ENCODE measurements at places on chromosomes 12 and 14.

- DNase-seq = no peak
Measured at GRCh38 chr12:14256121-14256520, 109.4 kb upstream of the ATF7IP start.

- DNase-seq = no peak
Measured at GRCh38 chr12:23694920-23695319, 254.6 kb downstream of the SOX5 start.

DNA sequence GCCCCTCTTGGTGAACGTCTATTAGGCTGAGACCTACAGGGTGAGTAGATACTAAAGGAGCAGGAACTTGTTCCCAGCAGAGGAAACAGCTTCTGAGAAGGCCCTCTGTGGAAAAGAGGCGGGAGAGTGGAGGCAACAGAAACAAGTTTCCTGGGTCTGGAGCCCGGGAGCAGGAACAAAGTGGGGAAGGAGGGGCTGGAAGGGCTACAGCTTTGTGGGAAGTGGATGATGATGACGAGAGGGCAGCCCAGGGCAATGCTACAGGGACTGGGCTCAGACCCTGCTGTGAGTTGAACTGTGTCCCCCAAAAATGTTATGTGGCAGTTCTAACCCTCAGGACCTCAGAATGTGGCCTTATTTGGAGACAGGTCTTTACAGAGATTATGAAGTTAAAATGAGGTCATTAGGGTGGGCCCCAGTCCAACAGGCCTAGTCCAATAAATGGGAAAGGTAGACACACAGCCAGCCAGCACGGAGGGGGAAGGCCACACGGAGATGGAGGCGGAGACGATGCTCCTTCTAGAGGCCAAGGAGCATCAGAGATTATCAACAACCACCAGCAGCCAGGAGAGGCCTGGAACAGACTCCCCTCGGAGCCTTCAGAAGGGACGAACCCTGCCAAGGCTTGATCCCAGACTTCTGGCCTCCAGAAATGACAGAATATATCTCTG is 14.3 kb downstream of the CAMKK2 start:
- DNase-seq = no peak

- DNase-seq = no peak
Measured at GRCh38 chr12:115255962-115256361, 572.0 kb upstream of the TBX3 start.

DNA sequence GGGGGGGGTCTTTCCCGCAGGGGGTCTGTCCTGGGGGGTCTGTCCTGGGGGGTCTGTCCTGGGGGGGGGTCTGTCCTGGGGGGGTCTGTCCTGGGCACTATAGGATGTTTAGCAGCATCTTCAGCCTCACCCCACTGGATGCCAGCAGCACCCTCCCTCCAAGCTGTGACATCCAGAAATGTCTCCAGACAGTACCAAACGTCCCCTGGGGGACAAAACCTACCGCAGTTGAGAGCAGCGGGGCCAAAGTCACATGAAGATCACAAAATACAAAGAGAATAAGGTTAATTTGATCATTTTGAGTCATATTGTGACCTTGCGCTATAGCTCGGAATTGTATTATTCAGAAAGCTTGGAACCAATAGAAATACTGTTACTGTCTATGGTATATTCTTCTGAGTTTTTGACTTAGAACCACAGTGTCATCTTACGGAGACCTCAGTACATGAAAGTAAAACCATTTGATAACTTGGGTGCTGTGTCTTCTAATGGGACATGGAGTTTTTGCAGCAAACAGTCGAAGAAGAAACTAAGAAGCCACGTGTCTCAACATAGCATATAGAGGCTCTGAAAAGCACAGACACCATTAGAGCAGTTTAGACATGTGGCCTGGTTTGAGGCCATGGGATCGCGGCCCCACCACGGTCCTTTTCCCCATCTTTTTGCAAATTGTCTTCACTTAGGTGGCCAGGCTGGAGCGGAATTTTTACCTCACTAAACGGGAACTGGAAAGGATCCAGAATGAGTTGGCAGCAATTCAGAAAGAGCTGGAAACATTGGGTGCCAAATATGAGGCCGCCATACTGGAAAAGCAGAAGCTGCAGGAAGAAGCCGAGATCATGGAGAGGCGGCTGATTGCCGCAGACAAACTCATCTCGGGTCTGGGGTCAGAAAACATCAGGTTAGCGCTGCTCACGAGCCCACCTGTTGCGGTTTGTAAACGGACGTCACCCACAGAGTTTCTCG is 59.9 kb downstream of the CCDC92 start:
- no peak for DNase-seq

DNA sequence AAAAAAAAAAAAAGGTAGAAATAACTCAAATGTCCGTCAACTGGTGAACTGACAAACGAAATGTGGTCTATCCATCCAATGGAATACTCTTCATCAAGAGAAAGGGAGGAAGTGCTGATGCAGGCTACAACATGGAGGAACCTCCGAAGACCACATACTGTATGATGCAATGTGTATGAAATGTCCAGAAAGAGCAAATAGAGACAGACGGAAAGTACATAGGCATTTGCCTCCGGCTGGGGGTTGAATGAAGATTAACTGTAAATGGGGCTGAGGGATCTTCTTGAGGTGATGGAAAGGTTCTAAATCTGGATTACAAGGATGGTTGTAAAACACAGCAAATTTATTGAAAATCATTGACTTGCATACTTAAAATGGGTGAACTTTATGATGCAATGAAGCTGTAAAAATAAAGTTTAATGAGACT is 35.4 kb downstream of the DLK1 start:
- DNase-seq = no peak

DNA sequence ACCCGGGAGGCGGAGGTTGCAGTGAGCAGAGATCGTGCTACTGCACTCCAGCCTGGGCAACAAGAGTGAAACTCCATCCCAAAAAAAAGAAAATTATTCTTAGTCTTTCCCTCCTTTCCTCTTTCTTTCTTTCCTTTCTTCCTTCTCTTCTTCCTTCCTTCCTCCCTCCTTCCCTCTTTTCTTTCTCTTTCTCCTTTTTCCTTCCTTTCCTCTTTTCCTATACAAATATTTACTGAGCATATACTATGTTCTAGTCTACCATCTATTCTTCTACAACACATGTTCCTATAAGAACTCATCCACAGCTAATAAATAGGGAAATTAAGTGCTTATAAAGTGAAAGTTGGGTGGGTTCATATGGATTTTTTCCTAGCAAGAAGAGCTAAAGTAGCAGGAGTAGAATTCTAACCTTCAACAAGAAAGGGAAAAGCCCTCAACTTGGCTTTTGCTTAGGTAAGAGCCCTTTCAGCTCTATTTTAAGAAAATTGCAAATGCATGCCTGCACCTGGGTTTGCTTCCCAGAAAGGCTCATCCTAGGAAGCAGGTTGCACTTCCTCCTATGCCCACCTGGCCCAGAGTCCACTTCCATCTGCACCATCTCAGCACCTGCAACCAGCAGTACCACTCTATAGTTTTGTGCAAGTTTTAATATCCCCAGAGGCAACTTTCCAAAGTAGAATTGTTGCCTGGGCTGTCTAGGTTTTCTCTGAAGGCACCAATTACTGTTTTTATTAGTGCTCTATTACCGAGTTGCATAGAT is 122.0 kb upstream of the CCND2 start:
- no peak for DNase-seq

GRCh38 chr14:89973234-89973823 is 17.6 kb downstream of the TDP1 start:
- peak; percentile 72 for DNase-seq

- no peak for DNase-seq
Measured at GRCh38 chr12:40117818-40118217, 11.9 kb upstream of the SLC2A13 start.

DNA sequence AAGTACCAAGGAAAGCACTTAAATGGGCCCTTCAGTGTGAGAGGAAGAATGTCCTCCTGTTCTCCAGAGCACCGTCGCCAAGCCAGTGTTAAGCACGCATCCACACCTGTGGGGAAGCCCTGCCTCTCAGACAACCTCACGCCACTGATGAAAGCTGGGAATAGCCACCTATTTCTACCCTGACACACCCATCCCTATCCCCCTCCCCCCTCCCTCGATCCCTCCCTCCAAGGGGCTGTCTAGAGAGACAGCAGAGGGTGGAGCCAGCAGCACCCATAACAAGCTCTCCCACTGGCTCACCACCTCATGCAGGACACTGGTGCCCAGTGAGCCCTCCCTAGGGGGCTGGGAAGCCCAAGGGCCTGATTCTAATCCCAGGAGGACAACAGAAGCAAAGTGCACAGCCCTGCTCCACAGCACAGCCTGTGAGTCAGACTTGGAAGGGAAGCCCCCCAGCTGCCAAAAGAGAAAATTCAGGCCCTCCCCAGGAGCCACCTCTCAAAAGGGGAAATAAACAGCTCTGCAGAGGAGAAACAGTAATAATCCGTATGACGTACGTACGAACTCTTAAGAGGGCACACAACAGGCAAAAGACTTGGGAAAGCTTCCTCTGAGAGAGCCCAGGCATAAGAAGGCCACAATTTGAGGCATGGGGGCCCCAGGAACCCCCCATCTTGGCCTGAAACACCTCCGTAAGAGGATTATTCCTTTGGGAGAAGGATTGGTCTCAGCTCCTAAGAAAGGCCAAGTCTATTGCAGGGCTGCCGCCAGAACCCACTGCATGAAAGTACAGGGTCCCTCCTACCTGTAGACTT is 7.8 kb downstream of the PITPNM2 start:
- peak; percentile 49 for DNase-seq

GRCh38 chr12:55716582-55716957 is 724 bp downstream of the BLOC1S1 start:
- DNase-seq = no peak

DNA sequence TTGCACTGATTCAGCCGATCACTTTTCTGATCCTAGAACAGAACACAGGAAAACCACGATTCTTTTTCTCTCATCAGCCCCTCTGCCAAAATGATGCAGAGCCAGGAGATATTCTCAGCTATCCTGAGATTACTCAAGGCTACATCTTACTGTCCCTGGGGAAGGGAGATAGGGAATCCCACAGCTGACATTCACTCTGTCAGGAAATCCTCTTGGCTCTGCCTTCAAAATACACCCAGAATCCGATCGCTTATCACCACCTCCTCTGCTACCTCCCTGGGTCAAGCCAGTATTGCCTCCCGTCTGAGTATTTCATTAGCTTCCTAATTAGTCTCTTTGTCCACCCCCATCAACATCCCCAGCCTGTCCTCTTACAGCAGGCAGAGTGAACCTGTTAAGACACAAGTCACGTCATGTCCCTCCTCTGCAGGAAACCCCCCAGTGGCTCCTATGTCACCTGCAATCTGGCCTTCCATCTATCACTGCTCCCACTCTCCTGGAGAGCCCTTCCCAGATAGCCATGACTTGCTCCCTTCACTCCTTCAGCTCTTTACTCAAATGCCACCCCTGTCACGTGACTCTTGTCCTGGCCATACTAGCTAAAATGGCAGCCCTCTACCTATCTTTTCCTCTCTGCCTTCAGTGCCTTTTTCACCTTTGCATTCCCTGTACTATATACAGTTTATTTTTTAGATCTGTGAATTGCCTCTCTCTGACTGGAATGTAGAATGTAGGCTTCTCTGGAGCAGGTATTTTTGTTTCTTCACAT is 70.3 kb downstream of the GALNT4 start:
- DNase-seq = no peak

DNA sequence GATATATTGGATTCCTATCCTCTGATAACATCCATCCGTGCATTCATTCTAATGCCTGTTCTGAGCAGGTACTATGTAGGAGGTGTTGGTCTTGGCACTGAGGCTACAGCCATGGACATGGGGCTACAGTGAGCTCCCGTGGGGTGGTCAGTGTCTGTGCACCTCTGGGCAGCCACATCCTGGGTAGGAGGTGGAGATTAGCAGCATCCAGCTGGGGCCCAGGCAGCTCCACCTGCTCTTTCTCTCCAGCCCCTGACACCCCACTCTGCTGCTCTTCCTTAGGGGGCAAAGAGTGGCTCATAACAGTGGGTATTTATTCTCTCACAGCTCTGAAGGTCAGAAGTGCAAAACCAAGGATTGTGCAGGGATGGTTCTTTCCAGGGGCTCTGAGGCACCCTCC is 292.0 kb upstream of the SFSWAP start:
- no peak for DNase-seq

DNA sequence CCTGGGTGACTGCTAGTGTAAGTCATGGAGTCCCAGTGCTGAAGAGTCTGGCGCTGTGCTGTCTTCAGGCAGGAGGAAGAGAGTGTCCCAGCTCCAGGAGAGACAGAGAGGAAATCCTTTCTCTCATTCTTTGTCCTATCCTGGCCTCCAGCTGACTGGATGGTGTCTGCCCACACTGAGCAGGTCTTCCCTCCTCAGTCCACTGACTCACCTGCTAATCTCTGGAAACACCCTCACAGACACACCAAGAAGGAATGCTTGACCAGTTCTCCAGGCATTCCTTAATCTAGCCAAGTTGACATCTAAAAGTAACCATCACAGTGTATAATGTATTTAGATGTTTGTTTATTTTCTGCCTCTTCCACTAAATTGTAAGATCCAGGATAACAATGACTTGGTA is 53.9 kb downstream of the EMP1 start:
- no peak for DNase-seq

DNA sequence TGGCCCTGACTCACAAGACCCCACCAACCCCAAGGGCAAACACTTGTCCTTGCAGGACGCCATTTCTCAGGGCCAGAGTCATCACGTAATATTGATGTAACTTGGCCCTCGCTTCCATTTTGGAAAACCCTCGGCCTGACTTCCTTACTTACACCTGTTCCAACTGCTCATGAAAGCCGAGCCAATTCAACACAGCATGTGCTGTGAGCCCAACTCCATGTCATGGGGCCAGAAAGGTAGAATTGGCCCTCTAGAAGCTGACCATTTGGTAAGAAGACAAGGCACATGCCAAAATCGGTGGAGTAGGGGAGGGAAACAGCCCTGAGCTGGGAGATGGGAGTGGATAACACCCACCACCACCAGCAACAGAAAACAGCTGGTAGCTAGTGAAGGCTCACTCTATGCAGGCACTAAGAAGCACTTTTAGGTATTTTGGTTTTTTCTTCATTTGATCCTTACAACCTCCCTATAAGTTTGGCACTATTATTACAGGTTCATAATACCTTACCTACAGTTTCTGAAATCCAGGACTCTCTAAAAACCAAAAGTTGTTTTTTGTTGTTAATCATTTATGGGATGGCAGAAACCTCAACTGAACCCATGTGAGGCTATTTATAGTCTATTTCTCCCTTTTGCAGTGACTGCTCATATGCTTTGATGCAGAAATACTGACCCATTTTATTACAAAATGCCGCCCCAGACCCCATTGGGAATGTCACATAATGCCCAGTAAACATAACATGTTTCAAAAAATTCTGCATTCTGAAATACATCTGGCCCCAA is 6.5 kb downstream of the TTC7B start:
- no peak for DNase-seq

GRCh38 chr12:130945786-130946492 is 7.8 kb upstream of the ADGRD1 start:
- no peak for DNase-seq

DNA sequence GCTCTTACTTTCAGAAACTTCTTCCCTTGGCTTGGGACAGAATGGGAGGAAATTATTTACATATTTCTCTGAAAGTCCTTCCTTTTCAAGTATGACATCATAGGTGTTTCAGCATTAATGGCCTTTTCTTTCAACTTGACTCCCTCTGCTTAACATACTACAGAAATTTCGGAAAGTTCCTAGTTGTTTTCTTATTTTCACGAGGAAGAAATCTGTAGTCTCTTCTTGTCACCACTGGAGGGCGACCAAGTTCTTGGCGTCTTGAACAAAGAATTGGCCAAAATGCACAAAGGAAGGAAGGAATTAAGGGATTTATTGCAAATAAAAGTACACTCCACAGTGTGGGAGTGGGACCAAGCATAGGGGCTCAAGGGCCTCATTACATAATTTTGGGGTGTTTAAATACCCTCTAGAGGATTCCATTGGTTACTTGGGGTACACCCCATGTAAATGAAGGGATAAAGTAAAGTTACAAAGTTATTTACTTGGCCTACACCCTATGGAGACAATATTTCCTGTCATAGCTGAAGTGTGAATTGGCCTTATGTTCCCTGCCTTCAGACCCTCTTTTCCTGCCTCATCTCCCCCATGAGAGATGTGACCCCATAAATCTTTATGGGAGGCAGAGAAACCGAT is 70.4 kb downstream of the RPL10L start:
- no peak for DNase-seq
